Smooth muscle cell of trachea (primary cell): ENCODE measurements at places on chromosomes 16 and 17. TPM values are rescaled to one million over a fixed set of nuclear protein-coding genes. Genes with fewer than 3 reads are reported as not detected.

The NGFR gene
- total RNA-seq = 0.44 and 3.3 TPM in 2 replicates

The PLA2G10 gene
- not detected in 2 replicates for total RNA-seq

The EVI2A gene
- 9.6 and 15.3 TPM in 2 replicates for total RNA-seq

The OR4D1 gene
- total RNA-seq = under 0.01 TPM in 1 of 2 replicates, not detected in the other

The TP53TG3 gene
- not detected in 2 replicates for total RNA-seq

The MYO15A gene
- 2.2 and 3.6 TPM in 2 replicates for total RNA-seq
